ENCODE measurements at places on chromosomes 11 and 22. TPM values are rescaled to one million over a fixed set of nuclear protein-coding genes. Genes with fewer than 3 reads are reported as not detected.

DNA sequence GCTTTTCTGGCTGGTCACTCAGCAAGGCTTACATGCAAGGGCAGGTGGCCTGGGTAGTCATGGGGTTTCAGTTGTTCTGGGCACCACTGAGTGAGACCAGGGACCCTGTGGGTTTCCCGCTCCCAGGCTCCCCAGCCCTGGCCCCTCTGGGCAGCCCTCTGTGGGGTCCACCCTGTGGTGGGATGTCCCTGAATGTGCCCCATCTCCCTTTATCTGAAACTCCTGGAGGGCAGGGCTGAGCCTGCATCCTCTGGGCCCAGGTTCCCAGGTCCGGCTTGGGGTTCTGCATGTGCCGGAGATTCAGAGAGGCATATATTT lies 1041.0 kb downstream of the BRD1 start:
- DNase-seq = no peak

GRCh38 chr11:118996926-118997626 lies 862 bp upstream of the CENATAC start:
- no peak for DNase-seq

DNA sequence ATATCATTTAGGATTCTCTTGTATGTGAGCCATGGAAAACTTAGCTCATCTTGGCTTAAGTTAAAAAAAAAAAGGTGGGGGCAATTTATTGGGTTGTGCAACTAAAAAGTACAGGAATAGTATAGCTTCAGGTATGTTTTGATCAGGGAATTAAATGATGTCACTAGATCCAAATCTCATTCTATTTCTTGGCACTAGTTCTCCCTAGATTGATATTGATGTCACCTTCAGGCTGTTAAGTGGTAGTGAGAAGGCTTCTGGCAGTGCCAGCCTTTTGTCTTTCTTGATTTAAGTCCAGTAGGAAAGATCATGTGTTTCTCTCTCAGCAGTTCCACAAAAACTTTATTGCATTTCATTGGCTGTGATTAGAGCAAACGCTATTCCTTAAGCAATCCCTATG lies 65.0 kb upstream of the ZBED5 start:
- DNase-seq = no peak

DNA sequence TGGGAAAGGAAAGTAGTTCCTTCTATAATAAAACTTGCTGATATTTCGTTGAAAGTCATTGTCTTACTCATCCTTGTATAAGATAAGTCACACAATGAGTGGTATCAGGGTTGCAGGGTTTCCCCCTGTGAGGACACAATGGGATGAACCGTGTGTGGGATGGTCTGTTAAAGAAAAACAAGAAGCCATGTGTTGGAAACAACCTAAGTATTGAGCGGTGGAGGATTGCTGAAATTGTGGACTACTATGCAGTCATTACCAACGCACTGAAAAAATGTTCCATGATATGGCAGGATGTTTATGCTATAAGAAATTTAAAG lies 28.6 kb downstream of the PTPRJ start:
- DNase-seq = no peak

GRCh38 chr11:12864316-12865156 lies 144.6 kb upstream of the RASSF10 start:
- peak; percentile 88 for DNase-seq

DNA sequence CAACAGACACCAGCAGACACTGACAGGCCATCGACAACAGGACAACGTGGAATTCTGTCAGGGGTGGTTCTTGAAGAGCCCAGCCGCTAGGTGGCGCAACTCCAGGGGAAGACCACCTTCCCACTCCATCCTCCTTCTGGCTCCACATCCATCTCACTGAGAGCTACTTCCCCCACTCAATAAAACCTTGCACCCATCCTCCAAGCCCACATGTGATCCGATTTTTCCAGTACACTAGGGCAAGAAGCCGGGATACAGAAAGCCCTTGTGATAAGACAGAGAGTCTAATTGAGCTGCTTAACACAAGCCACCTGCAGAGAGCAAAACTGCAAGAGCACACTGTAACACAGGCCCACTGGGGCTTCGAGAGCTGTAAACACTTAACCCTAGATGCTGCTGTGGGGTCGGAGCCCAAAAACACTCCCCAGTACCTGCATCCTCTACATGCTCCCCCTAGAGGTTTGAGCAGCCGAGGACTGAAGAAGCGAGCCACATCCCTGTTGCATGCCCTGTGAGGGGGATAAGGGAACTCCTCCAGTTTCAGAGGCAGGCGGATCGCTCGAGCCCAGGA lies 11.5 kb upstream of the RAB39A start:
- no peak for DNase-seq

DNA sequence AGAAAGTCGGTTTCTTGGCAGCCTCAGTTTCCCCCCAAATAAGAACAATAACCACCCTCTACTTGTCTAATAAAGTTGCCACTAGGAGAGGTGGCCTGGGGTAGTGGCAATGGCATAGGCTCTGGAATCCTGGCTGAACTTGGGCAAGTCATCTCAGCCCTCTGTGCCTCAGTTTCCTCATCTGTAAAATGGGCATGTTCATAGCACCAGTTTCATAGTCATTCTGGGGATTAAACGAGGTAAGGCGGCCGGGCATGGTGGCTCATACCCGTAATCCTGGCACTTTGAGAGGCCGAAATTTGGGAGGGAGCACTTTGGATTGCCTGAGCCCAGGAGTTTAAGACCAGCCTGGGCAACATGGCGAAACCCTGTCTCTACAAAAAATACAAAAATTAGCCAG lies 63.0 kb downstream of the SGSM1 start:
- DNase-seq = no peak

- DNase-seq = no peak
Measured at GRCh38 chr22:46386312-46386711, 50.8 kb downstream of the TRMU start.

DNA sequence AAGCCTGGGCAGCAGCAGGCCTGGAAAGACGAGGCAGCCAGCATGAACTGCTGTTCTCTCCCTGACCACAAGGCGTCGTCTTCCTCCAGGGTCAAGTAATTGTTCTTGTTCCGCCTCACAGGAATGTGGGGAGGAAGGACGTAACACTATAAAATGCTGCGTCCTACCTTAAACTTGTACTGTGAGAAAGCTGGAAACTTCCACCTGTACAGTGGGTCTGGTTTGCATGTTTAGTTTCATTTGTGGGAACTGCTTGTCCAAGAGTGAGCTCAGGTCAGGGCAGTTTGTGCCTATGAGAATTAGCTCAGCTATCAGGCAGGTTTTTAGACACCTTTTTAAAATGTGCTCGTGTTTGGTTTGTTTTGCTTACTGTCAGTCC lies 55.2 kb downstream of the PANX1 start:
- no peak for DNase-seq

- no peak for DNase-seq
Measured at GRCh38 chr11:118592616-118593367, 14.6 kb upstream of the PHLDB1 start.

DNA sequence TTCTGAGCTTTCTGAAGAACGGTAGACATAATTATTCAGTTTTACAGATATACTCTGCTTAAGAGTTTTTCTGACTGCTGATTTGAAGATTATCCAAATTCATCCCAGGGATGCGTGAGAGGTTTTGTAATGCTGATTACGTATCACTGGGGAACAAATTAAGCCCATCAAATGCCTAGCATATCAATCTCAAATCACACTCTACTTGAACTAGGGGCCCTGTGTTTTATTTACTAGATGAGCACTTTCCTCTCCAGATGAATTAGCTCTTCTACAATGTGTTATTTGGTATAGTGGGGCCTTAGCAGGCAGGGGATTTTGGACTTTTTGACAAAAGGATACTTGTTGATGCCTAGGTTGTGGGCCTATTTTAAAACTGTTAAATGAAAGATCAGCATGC lies 177.9 kb downstream of the JRKL start:
- no peak for DNase-seq

GRCh38 chr11:78110830-78111229 lies 28.6 kb downstream of the ALG8 start:
- no peak for DNase-seq

DNA sequence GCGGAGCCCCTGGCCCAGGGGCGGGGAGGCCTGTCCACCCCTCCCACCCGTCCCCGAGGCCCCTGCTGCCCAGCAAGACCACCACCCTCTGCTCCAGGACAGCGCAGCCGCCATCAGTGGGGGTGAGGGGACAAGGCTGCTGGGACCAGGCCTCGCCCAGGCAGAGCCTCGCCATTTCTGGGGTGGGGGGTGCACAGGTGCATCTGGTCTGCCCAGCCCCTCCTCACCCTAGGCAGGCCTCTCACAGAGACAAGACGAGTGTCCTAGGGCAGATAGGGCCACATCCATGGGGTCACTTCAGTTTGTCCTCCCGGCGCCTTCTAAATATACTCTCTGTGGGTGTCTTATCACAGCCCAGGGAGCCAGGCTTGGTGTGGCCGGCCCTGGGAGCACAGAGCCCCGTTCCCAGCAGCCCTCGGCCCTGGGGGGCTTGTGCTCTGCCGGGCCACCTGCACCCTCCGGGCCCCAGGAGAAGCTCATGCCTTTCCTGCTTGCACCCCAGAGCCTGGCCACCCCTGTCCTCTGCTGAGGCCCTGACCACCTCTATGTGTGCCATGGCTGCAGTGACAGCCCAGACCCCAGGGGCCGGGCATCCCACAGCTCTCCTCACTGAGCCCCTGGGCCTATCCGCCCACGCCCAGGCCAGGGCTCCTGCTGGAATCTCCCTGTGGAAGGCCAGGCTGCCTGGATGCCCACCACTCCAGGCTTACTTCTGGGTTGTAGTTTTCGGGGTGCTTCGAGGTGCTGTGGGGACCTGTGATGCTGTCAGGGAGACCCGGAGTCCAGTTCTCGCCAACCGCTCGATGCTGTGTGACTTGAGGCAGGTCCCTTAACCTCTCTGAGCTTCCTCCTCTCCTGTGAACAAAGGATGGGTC lies 70.8 kb downstream of the KCNQ1 start:
- no peak for DNase-seq

GRCh38 chr11:57555393-57555792 lies 12.1 kb downstream of the UBE2L6 start:
- no peak for DNase-seq

DNA sequence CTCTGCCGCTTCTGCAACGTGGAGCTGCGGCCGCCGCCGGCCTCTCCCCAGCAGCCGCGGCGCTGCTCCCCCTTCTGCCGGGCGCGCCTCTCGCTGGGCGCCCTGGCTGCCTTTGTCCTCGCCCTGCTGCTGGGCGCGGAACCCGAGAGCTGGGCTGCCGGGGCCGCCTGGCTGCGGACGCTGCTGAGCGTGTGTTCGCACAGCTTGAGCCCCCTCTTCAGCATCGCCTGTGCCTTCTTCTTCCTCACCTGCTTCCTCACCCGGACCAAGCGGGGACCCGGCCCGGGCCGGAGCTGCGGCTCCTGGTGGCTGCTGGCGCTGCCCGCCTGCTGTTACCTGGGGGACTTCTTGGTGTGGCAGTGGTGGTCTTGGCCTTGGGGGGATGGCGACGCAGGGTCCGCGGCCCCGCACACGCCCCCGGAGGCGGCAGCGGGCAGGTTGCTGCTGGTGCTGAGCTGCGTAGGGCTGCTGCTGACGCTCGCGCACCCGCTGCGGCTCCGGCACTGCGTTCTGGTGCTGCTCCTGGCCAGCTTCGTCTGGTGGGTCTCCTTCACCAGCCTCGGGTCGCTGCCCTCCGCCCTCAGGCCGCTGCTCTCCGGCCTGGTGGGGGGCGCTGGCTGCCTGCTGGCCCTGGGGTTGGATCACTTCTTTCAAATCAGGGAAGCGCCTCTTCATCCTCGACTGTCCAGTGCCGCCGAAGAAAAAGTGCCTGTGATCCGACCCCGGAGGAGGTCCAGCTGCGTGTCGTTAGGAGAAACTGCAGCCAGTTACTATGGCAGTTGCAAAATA lies 816 bp downstream of the PDE3B start:
- DNase-seq = no peak

GRCh38 chr11:86816251-86816726 lies 15.9 kb downstream of the PRSS23 start:
- no peak for DNase-seq

DNA sequence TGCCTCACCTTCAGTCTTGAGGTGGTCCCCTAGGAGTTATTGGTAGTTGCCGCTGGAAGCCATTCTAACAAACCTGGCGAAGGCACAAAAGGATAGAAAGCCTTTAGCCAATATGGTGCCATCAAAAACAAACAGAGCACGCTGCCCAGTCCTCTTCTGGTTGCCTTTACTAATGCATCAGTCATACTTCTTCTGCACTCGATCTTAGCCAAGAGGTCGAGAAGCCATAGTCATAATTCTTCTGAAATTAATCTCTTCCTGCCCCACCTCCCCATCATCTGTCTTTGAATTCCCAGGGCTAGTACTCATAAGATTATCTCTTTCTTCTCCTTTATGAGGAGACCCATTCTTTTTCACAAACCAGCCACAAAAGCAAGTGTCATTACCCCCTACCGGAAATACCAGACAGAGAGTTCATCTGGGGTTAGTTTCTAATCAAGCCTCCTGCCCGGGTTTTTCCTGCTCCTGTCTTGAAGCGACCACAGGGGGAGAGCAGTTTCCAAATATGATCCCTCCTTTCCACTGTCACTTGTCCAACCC lies 21.4 kb upstream of the EHF start:
- DNase-seq = no peak

Gene CENPM
- 6.2 TPM for total RNA-seq

Gene MMP8
- total RNA-seq = 1.3 TPM

Gene PGR
- total RNA-seq = 8.6 TPM

Gene CALCA
- total RNA-seq = not detected

Gene SCN4B
- 4.8 TPM for total RNA-seq

Gene PRODH
- 1.1 TPM for total RNA-seq

Gene CYP2D6
- total RNA-seq = 0.48 TPM

Gene MYO7A
- 4.7 TPM for total RNA-seq

All from urinary bladder (tissue), 4 donors.